ENCODE measurements at places on chromosomes 4 and X. TPM values are rescaled to one million over a fixed set of nuclear protein-coding genes. Genes with fewer than 3 reads are reported as not detected.

The SOWAHB gene
- not detected for total RNA-seq

The CXCL11 gene
- total RNA-seq: not detected

The SHOX gene
- total RNA-seq: not detected

The PLP1 gene
- under 0.01 TPM for total RNA-seq

The TBC1D9 gene
- total RNA-seq: 50.1 TPM

The UNC5C gene
- under 0.01 TPM for total RNA-seq

The HPF1 gene
- 33.6 TPM for total RNA-seq

The PPP1R2C gene
- not detected for total RNA-seq

The ESX1 gene
- not detected for total RNA-seq

The PNPLA4 gene
- total RNA-seq: 16.6 TPM

The MAGEA8 gene
- not detected for total RNA-seq

The PAGE2B gene
- total RNA-seq: not detected

The PPBP gene
- total RNA-seq: not detected

The FAM114A1 gene
- 453 TPM for total RNA-seq

The HSFX3 gene
- not detected for total RNA-seq

The GIMD1 gene
- total RNA-seq: not detected

The TCEAL7 gene
- total RNA-seq: 44.3 TPM

The MXD4 gene
- 17.0 TPM for total RNA-seq

The DCAF8L2 gene
- total RNA-seq: not detected

The C4orf50 gene
- not detected for total RNA-seq

The PDGFC gene
- total RNA-seq: 133 TPM

The C4orf36 gene
- 0.77 TPM for total RNA-seq

The FAM241A gene
- total RNA-seq: 3.2 TPM

The MAGEC2 gene
- total RNA-seq: not detected

The MAGEB1 gene
- total RNA-seq: not detected

The PCYT1B gene
- total RNA-seq: 2.1 TPM

The RPL10 gene
- total RNA-seq: 2,853 TPM

The MMRN1 gene
- total RNA-seq: 0.77 TPM

The PLAC8 gene
- not detected for total RNA-seq

The FABP2 gene
- not detected for total RNA-seq

The EIF4E gene
- total RNA-seq: 227 TPM

The ENAM gene
- under 0.01 TPM for total RNA-seq

The TRIML2 gene
- total RNA-seq: not detected

The ADGRG2 gene
- not detected for total RNA-seq

The PF4V1 gene
- 0.33 TPM for total RNA-seq

The CSAG3 gene
- total RNA-seq: not detected

The AREG gene
- total RNA-seq: 0.11 TPM

The SLC6A14 gene
- total RNA-seq: not detected

The RBMX gene
- 207 TPM for total RNA-seq

The SMIM9 gene
- total RNA-seq: not detected

The MAML3 gene
- total RNA-seq: 2.1 TPM

The SLC4A4 gene
- 2.0 TPM for total RNA-seq

The C1QTNF7 gene
- 0.12 TPM for total RNA-seq

The XAGE2 gene
- not detected for total RNA-seq

The F8A2 gene
- total RNA-seq: not detected

The CWH43 gene
- 0.12 TPM for total RNA-seq

The ZMAT1 gene
- 0.66 TPM for total RNA-seq

The ATP1B4 gene
- total RNA-seq: not detected

The GAGE13 gene
- total RNA-seq: not detected

The MAGEB10 gene
- total RNA-seq: not detected

The FAT4 gene
- 9.9 TPM for total RNA-seq

The UGT2B17 gene
- total RNA-seq: not detected

All from uterine smooth muscle cell (primary cell).